ENCODE measurements at places on chromosomes 11 and 22.
A peak's percentile ranks its signal among the peaks of the same experiment; 100 is the strongest.

DNA sequence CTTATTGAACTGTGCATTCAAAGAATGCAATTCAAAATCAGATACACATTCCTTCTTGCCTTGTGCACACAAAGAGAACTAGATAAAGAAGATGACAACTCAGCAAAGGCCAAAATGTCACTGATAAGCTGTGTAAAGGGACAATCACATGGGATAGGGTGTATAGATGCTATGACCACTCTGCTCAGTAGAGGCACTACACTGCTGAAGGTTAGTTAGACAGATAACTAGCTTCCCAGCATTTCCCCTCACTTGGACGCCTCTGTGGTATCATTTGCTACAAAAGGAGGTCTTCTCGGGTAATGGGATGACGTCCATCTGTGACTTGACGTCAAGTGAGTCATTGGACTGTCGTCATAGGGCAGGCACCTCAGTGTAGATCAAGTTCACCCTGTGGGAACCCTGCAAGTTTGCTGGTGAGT lies 424.9 kb upstream of the CCDC90B start:
- no peak for DNase-seq

GRCh38 chr22:36185828-36186624 lies 15.6 kb downstream of the APOL4 start:
- DNase-seq: no peak

DNA sequence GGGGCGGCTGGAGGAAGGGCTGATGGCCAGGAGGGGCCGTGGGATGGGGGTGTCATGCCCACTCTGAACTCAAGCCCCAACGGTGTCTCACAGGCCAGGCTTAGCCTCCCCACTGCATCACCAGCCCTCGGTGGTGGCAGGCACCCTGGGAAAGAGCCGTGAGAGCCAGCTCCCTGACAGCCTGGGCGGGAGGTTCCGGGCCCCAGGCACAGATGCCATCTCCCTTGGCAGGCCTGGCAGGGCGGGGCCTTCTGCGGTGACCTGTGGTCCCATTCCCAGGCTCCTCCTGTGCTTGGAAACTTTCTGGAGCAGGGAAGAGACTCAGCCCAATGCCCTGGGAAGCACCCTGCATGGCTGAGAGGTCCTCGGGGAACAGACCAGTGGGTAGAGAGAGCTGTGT lies 4.8 kb downstream of the PHLDA2 start:
- DNase-seq: no peak

GRCh38 chr11:25924586-25924985 lies 407.3 kb upstream of the ANO3 start:
- no peak for DNase-seq

- no peak for DNase-seq
Measured at GRCh38 chr11:127385071-127385470, 384.5 kb upstream of the KIRREL3 start.

DNA sequence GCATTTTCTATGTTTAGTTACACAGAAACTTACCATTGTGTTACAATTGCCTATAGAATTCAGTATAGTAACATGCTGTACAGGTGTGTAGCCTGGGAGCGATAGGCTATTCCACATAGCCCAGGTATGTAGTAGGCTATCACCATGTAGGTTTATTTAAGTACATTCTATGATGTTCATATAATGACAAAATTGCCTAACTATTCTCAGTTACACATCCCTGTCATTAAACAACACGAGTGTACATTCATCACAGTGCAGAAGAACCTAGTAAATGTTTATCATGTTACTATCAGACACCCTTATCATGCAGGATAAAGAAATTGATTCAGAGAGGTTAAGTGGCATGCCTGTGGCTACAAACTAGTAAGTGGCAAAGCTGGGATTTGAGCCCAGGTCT lies 28.4 kb upstream of the BMAL1 start:
- no peak for DNase-seq

DNA sequence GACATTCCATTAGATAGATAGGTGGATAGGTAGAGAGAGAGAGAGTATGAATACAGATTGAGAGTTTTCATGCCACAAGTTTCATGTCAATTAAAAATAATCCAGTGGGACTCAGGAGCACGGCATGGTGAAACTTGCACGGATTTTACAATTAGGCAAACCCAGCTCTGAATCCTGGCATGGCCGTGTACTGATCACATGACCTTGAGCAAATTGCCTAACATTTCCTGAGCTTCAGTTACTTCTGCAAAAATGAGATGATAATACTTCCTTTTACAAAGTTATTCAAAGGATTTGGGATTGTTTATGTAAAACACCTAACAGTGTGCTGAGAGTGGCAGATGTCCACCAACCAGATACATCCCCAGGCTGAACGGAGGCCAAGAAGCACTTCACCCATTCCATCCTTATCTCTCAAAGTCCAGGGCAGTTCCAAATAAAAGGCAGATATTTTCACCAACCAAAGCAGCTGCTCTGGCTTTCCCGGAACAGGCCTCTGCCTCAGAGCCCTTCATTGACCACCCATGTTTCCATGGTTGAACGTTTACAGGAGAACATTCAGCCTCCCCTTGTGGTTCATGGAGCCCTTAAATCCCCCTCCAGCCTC lies 17.9 kb downstream of the APLNR start:
- no peak for DNase-seq

DNA sequence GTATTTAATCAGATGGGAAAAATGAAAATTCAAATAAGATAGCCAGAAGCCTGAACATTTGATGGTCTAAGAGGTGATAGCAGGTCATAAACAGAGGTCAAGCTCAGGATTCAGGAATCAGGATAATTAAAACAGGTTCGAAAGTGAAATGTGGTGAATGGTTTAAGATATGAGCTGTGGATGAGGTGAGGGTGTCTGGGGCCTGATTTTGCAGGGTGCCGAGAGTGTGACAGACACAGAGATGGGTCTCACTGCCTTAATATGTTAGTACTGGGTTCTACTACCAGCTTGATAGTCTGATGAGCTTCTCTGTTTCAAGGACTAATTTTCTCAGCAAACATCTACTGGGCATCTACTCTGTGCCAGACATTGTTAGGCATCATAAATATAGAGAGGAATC lies 19.9 kb upstream of the EMSY start:
- no peak for DNase-seq

- DNase-seq: no peak
Measured at GRCh38 chr11:76382209-76382608, 1.1 kb downstream of the GVQW3 start.

DNA sequence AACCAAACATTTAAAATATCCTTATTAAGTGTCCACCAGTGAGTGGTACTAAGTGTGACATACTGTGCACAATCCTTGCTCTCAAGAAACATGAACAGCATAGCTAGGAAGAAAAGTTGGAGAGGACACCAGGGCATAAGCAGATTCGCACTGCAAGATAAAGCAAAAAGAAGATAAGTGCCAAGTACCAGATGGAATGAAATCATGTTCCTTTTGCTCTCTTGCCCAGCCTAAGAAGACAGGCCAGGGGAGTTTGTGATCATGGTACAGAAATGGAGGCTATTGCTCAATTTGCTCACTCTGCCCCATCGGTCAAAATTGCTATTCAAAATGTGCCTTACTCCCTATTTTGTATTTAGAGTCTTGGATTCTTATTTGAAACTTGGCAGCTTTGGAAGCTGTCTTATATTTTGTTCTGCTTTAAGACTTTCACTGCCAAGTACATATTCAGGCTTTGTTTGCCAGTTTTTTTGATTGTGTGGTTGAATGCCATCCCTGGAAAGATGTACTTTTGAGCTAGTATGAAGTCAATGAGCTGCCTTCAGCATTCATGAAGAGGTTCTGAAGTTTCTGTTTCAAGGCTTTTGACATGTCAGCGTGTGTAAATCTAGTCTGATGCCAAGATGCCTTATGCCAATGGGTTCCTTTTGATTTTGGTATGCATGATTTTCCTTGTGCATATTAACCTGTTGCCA lies 90.3 kb downstream of the PAX6 start:
- no peak for DNase-seq

DNA sequence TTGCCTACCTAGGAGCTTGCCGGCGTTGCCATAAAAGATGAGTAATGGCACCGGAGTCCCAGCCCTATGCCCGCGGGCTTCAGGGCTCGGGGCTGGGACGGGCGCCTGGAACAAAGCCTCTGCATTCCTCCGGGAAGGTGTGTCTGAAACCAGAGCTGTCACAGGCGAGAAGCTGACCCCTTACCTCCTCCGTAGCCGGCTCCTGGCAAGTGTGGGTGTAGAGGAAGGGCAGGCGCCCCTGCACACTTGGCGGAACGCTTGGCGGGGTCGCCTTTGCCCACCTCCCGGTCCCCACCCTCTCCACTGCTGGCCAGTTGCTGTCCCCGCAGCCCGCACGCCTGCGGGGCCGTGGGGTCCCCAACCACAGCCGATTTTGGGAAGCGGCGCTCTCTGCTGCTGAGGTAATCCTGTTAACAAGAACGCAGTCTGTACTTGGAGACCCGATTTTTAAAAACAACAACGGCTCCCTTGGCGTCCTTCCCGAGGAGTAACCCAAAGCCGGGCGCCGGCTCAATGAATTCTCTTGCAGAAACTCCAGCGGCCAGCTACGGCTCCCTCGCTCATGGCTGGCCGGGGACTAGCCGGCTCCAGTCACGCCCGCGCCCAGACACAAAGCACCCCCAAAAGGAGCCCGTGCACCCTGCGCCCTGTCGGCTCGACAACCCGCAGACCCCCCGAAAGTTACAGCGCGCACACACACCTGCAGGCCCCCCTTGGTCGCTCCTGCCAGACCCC lies 89.2 kb downstream of the PLEKHA7 start:
- no peak for DNase-seq

GRCh38 chr11:121892863-121893262 lies 223.2 kb downstream of the BLID start:
- DNase-seq: no peak

DNA sequence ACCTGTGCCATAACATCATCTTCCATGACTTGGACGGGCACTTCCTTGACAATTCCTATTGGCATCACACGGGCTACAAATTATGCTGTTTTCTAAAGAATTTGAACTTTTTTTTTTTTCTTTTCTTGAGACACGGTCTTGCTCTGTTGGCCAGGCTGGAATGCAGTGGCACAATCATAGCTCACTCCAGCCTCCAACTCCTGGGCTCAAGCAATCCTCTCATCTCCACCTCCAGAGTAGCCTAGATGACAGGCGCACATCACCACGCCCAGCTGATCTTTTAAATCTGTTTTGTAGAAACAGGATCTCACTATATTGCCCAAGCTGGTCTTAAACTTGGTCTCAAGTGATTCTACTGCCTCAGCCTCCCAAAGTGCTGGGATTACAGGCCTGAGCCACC lies 3.3 kb upstream of the CRYBB3 start:
- no peak for DNase-seq

- no peak for DNase-seq
Measured at GRCh38 chr11:23021287-23021863, 161.1 kb upstream of the CCDC179 start.

- no peak for DNase-seq
Measured at GRCh38 chr11:29200791-29201562, 815.9 kb downstream of the KCNA4 start.

DNA sequence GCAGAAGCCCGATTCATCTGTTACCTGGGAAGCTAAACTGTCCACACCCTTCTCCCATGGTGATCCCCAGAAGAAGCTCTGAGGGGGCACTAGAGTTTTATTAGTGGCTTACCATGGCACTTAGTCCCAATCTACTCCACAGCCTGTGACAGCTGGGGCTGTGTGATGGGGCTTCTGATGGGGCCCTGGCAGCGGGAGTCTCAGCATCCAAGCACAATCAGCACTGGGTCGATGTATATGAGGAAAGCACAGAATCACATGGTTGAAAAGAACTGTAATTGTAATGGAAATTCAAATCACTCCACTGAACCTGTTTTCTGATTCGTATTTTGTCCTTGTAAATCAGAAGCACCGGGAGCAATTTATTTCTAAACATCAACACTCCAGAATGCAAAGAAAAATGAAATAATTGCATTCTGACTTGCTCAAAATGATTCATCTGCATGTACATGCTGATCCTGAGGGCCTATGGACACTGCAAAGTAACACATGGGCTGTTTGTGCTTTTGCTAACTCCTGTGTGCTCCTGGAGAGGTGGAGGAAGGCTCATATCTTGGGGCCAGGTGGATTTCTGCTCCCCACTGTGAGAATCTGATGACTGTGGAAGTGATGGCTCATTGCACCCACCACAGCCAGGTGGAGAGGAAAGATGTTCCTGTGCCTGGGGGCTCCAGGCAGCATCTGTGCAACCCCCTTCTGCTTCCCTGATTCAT lies 203.0 kb downstream of the KIRREL3 start:
- DNase-seq: no peak

GRCh38 chr22:29166180-29166579 lies 39.5 kb upstream of the EMID1 start:
- DNase-seq: no peak

GRCh38 chr22:35804421-35804820 lies 86.7 kb downstream of the APOL5 start:
- no peak for DNase-seq

- DNase-seq: peak; percentile 15
Measured at GRCh38 chr11:60482361-60482760, 10.2 kb upstream of the MS4A12 start.

- no peak for DNase-seq
Measured at GRCh38 chr11:6388748-6389147, 1.5 kb upstream of the SMPD1 start.

DNA sequence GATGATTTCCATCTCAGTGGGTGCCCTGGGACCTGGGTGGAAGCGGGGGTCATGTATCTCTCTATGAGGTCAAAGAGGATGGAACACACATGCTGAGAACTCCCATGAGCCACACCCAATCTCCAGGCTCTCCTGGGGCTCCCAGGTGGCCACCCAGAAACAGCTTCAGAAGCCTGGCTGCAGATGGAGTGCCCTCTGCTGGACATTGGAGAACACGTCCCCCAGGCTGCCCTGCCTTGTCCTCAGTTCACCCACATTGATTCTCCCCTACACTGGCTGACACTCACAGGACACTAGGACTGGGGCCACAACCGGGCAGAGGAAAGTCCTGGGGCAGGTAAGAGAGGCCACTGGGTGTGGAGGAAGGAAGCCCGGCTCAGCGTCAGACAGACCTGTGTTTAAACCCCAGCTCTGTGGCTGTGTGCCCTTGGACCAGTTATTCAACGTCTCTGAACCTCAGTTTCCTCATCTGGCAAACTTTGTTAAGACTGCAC lies 4.5 kb upstream of the NOL12 start:
- peak; percentile 73 for DNase-seq

DNA sequence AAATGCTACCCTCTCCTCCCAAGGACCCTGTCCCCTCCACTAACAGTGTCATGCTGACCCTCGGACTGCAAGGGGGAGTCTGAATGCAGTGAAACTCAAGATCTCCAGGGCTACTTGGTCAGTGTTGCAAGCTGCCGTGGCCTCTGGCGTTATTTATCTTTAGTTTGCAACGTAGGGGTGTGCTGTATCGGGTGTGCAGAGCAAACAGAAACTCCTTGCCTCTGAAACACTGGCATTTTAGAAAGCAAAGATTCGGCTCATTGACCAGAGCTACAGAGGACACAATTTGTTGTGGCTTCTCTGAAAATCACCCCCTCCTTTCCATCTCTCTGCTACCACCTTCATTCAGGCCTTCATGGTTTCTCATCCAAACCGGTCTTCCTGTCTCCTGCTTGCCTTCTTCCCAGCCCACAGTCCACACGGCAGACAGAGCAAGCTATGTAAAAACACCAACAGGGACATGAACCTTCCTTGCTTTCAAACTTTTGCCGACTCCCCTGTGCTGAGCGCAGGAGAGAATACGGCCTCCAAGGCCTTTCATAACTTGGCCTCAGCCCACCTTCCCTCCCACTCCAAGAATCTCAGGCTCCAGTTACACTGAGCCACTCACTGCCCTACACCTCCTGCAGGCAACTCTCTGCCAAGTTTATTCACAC lies 14.9 kb downstream of the FZD4 start:
- no peak for DNase-seq

Data from CD4-positive, alpha-beta T cell treated with Interferon gamma for 1 hour (primary cell).